ENCODE measurements at places on chromosomes 12 and 14.

DNA sequence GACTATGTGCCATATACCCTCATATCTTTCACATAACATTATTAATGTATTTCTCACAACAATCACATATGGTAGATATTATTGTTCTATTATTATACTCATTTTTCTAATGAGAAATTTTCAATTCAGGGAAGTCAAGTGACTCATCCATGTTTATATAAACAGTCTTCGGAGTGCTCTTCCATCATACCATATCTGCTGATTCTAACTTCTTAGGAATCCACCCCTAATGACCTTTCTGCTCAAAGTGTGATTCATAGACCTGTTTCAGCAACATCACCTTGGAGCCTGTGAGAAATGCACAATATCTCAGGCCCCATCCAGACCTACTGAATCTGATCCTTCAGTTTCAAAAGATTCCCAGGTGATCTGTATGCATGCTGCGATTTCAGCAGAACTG is 39.8 kb upstream of the OVCH1 start:
- no peak for DNase-seq

GRCh38 chr14:95620659-95621059 is 65.6 kb upstream of the TCL1B start:
- peak; percentile 37 for DNase-seq

DNA sequence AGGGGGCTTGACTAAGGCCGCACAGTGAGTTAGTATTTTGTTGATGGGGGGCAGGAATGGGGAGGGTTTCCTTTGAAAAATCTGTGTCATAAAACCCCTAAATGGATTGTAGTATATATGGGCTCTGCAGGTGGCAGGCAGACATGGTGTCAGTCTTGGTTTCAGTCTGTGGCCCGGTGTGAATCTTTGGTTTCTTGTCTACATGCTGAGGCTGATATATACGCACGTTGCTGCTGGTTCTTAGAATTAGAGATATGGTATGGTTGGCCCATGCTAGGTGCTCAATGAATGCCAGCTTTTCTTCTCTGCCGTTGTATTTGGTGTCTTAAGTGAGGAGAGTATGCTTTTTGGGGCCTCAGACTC is 73.1 kb downstream of the TSPAN9 start:
- DNase-seq, result no peak

DNA sequence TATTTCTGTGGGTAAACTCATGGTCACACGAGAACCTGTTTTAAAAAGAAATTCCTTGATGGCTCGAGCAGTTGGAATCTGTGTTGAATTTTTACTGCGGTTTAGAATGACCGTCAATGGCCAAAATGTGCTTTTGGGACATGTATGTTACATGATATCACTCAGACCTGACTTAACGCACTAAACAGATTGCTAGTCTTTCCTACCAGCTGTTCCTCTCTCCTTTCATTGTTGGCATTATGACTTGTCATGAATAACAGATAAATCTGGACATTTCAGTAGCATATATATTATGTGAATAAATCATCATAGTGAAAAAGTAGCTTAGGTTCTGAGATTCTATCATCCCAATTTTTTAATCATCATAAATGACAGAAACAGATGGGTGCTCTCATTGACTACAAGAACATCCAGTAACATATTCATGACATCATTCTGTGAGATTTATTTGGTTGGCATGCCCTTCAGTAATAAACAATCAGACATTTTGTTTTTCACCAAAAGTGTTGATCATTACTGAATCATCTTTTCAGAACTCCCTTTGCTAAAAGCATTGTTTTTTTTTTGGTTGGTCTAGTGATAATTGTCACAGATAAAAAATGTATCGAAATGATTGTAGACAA is 57.9 kb upstream of the NAV3 start:
- no peak for DNase-seq

DNA sequence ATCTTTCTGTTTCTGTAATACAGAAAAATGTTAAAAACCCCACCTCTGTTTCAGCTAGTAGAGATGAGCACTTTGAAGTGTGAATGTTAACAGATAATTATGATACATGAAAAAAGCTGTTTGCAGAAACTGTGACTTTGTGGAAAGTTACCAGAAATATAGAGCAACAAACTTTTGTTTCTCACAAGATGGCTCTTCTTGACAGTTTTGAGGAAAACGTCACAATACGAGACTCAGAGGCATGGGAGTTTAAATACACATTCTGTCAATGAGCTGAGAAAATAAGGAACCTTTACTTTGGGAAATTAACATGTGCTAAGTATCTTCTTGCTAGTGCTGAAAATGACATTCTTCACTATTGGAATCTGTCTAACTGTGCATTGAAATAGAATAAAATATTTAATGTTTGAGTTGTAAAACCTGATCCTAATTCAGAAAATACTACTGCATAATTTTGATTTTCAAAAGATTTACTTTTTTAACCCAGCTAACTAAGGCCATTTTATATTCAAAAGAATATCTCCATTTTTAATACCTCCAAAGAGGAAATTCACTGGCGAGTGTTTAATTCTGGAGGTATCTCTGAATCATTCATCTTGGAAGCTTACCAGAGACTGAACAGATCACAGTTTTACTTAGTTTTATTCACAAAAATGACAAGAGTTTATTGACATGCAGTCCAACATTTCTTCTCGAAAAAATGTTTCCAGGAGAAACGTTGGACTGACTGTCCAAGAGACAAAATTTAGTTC is 308.9 kb upstream of the LRFN5 start:
- DNase-seq, result no peak

DNA sequence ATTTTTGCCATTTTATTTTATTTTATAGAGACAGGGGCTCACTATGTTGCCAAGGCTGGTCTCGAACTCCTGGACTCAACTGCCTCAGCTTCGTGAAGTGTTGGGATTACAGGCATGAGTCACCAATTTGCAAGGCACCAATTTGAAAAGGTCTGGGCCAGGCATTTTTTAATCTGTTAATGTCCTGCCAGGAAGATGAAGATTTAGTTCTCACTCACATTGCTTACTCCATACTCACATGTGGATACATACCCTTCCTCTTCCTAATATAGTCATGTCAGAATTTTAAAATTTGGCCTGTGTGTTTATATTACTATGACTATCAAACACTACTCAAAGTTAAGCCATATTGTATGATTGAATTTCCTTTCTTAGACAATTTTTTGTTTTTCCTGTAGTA is 15.3 kb upstream of the EML1 start:
- DNase-seq, result no peak

DNA sequence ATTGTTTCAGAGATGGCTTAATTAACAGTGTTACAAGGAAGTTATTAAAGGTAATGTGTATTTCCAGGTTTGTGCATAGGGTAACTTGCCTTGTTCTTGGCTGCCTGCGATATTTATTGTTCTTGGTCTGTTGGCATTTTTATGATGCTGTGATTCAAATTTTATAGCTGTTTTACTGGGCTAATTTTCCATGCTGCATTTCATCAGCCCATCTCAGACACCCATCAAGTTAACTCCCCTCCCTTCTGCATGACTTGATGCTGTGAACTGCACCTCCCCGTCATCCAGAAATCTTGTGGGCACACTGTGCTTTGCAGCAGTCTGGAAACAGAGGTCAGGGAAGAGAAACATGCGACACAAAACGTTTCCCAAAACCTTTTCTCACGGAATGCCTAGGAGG is 1049.2 kb downstream of the AACS start:
- DNase-seq, result no peak

DNA sequence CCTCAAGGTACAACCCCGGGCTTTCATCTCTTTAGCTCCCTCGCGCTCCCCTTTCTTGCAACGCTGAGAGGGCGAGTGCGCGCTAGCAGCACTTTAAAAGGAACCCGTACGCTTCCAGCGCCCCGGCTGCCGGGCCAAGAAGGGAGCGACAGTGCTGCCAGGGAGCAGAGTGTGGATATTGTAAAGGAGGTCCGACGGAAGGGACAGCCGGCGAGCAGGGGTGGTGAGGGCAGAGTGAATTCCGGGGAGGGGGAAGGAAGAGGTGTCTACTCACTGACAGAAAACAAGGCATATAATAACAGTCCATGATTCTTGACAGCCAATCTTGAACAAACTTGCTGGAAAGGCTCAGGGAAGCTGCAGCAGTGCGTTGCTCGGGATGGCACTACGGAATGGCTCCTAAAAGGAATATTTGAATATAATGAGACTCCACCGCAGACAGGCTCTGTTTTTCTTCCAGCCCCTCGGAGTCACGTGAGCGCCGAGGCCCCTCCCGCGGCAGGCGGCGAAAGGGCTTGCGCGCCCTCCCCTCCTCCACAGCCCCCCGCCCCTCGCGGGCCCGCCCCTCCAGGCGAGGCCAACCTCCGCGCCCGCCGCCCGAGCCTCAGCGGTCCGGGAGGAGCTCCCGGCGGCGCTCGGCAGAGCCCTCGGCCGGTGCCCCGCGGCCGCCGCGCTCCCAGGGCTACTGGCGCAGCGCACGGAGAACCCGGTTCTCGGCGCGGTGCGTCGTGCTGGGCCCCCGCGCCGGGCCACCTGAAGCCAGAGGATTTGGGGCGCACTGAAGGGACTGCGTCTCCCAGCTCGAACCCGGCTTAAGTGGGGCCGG is 3.4 kb downstream of the BMP4 start:
- DNase-seq, result peak; percentile 46

GRCh38 chr14:35297706-35298105 is 5.5 kb downstream of the PSMA6 start:
- no peak for DNase-seq

GRCh38 chr14:24093207-24093900 is 757 bp upstream of the PCK2 start:
- DNase-seq, result no peak

GRCh38 chr12:56231184-56231582 is 1.3 kb downstream of the SLC39A5 start:
- no peak for DNase-seq

- no peak for DNase-seq
Measured at GRCh38 chr12:29216266-29216665, 67.2 kb downstream of the FAR2 start.

DNA sequence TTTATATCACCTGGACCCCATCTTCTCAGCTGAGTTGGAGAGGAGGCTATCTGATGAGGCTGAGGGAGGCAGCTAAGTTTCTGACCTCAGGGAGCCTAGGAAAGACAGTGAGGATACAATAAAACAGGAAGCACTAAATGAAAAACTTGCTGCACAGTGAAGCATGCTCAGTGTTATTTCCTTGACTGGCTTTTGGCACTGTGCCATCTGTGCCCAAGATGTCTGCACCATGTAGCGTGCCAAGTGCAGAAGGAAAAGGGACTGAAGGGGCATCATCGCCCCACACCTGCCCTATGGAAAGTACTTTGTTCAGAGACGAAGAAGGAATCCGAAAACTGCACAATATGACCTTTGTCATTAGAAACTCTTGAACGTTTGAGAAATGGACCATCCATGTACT is 102.7 kb downstream of the ANO4 start:
- peak; percentile 23 for DNase-seq

DNA sequence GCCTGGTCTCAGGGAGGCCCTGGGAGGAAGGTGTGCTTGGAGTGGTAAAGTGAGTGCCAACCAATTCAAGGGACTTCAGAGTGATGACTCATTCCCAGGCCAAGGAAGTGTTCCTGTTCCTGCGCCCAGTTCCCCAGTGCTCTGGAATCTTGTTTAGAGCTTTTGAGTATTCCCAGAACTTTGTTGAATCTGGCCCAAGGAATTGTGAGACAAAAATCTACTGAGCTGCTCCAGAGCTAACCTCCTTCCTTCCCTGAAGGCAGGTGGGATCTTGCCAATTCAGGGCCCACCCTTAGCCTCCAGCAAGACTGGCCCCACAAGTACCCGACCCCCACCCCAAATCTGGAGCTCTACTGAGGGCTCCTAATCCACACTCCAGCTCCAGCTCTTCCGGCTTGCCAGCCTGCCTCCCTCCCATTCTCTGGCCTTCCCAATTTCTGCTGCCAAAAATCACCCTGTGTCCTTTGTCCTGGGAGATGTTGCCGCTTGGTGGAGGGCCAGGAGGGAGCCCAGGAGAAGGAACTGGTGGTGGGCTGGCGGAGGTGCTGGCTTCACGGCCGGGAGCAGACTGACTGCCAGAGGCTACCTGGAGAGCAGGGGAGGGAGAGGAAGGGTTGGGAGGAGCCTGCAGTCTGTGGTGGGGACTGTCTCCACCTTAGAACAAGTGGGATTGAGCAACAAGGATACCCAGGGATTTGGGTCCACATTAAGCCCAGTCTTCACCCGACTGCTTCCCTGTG is 2.0 kb upstream of the ATN1 start:
- DNase-seq, result peak; percentile 76

- DNase-seq, result no peak
Measured at GRCh38 chr12:132360410-132360809, 31.0 kb upstream of the GALNT9 start.

GRCh38 chr12:12221560-12221959 is 45.3 kb downstream of the LRP6 start:
- peak; percentile 9 for DNase-seq

- no peak for DNase-seq
Measured at GRCh38 chr12:128055567-128055966, 211.4 kb upstream of the TMEM132C start.

GRCh38 chr14:55332654-55333570 is 61.7 kb downstream of the FBXO34 start:
- no peak for DNase-seq

GRCh38 chr14:65193916-65194590 is 91.7 kb upstream of the MAX start:
- DNase-seq, result no peak

- DNase-seq, result no peak
Measured at GRCh38 chr12:130663514-130663913, 52.6 kb downstream of the RIMBP2 start.

- DNase-seq, result no peak
Measured at GRCh38 chr14:42028607-42029006, 421.9 kb downstream of the LRFN5 start.

DNA sequence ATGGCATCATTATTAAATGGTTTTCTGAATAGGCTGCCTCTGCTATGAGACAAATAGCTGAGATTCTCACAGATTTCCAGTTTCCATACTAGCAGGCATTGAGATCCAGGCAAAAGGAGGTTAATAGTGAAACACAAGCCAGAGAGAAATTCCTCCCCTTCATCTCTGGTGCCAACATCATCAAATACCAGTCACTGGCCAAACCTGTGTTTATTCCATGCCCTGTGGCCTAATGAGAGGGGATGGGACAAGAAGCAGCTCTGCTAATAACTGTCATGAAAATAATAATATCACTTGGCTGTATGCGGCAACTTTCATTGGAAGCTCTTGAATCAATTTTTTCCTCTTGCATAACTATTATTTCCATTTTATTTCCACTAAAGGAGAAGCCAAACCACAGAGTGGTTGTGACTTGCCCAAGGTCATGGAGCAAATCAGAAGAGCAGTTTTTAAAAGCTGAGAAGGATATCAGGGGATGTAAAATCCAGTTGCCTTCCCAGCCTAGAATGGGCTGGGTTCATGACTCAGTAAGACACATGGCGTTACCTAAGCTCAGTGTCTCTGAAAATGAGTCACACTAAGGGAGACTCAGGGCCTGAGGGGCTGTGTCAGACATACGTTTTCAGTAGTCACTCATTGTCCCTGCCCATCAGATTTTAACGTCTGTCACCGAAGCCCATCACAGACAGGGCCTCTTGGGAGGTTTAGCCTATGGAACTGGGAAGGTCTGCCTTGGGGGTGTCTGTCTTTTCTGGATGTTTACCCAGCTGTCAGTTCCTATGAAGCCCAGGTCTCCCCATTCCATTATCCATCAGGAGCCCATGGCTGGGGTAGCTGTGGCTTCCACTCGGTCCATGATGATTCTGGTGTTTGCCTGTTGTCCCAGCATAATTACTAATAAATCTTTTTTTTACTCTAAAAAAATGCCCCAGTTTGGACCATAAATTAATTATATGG is 208.8 kb upstream of the EEA1 start:
- DNase-seq, result no peak

GRCh38 chr14:53350866-53351265 is 197.7 kb upstream of the DDHD1 start:
- no peak for DNase-seq

GRCh38 chr14:80560800-80561657 is 349.7 kb upstream of the DIO2 start:
- DNase-seq, result no peak
